Glomerular endothelial cell (primary cell): ENCODE measurements at places on chromosomes 16 and 17. TPM values are rescaled to one million over a fixed set of nuclear protein-coding genes. Genes with fewer than 3 reads are reported as not detected.
A peak's percentile ranks its signal among the peaks of the same experiment; 100 is the strongest.

- DNase-seq = no peak
Measured at GRCh38 chr16:28496844-28497243, 2.4 kb downstream of the APOBR start.

GRCh38 chr17:63622574-63623390, 565 bp downstream of the MAP3K3 start:
- peak; percentile 42 for DNase-seq

GRCh38 chr17:73942703-73943415, 260.6 kb upstream of the RPL38 start:
- DNase-seq = no peak

TBC1D3I gene
- total RNA-seq = 1.5 and 1.6 TPM in 2 replicates

TM4SF5 gene
- not detected in 2 replicates for total RNA-seq
